ENCODE measurements at places on chromosomes 11 and 22.
A peak's percentile ranks its signal among the peaks of the same experiment; 100 is the strongest.

DNA sequence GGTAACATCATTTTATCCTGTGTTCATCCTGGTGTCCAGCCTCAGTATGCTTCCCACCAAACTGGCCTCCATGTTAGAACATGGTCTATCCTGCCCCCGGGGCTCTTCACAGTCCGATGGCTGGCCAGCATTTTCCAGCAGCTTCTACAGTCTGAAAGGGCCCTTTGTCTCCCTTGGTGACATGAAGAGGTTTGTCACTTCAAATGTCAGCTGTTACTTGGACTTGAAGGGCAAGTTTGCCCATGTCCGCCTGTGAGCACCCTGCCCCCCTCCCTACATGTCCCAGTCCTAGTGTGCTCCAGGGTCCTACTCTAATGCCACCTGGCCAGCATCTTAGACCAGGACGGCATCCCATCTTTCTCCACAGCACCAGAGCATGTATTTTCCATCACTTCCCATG is 24.7 kb downstream of the PATZ1 start:
- no peak for DNase-seq

GRCh38 chr11:134235399-134235798 is 10.9 kb downstream of the VPS26B start:
- no peak for DNase-seq

DNA sequence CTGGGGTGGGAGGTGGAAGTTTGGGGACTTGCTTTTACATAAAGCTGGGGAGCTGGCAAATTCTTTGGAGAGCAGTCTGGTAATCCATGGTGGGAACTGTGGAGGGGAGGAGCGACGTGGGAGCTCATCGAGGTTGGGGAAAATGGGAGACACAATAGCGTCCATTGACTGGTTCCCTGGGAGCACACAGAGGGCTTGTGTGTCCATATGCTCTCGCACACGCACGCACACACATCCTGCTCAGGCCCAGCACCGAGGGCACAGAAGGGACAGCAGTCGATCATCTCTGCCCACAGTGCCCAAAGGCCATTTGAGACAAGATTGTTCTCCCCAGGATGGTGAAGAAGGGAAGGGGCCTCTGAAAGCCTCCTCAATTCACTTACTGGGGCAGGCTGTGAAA is 53.7 kb downstream of the FBXO7 start:
- DNase-seq = no peak

GRCh38 chr11:60786811-60787567 is 1.9 kb downstream of the MS4A10 start:
- no peak for DNase-seq

GRCh38 chr11:88410056-88410455 is 72.5 kb upstream of the CTSC start:
- no peak for DNase-seq

- DNase-seq = no peak
These were observed 63.2 kb upstream of the TOP3B start for GRCh38 chr22:22045571-22046335.

- DNase-seq = no peak
These were observed 34.5 kb upstream of the BLID start for GRCh38 chr11:122150216-122151124.

DNA sequence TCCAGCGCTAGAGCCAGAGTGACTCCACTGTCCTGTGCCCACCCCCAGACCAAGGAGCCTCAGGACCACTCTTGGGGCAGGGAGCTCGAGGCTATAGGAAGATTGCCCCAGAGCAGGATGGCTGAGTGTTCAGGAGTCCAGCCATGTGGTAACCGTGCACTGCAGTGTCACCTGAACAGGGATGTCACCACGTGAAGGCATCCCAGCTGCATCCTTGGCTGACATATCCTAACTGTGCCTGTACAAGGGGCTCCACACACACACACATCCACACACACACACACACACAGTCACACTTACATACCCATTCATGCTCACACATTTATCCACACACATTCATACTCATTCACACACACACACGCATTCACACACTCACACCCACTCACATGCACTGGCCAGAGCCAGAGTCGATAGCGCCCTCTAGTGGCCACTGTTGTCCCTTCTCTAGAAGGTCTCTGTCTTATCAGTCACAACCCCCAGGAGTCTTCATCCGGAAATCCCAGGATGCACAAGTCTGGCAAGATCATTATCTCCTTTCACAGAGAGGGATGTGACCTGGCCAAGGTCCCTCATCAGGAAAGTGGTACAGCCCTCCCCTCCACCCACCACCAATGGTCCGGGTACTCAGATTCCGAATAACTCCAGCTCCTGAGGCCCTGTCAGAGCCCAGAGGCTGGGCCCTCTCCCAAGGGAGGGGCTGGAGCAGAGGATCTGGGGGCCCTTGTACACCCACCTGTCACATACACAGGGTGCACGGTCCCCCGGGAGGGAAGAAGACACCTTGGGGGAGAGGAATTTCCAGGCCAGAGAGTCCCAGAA is 55.1 kb downstream of the IGLL5 start:
- DNase-seq = peak; percentile 75
